ENCODE measurements at places on chromosomes 7 and 10. TPM values are rescaled to one million over a fixed set of nuclear protein-coding genes. Genes with fewer than 3 reads are reported as not detected.

SHH gene
- total RNA-seq = not detected

RGR gene
- total RNA-seq = not detected

C10orf105 gene
- total RNA-seq = 0.32 TPM

OPN4 gene
- total RNA-seq = not detected

EPHB4 gene
- total RNA-seq = 2.4 TPM

OR6B1 gene
- total RNA-seq = not detected

NEUROD6 gene
- total RNA-seq = not detected

DNA sequence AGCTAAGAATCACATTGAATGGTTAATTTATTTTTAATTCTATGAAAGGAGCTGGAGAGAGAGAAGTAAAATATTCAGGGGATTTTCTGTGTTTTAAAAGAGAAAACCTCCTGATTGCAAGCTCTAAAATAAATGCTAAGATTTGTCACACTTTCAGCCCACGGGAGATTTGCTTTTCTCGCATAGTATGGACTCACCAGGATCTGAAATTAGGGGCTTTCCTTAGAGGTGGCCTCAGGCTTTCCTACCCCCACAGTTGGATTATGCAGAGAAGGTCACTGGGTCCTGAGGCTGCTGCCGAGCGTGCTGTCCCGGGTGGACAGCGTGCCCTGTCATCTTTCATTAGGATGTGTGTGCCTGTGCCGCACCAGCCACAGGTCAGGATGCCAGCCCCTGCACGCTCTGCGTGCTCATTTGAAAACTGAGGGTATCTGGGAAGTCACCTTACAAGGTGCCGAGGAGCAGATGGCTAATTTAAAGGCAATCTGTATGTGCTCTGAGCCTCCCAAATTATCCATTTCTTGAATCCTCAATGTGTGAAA is 258.8 kb downstream of the CELF2 start:
- DNase-seq = no peak

DNA sequence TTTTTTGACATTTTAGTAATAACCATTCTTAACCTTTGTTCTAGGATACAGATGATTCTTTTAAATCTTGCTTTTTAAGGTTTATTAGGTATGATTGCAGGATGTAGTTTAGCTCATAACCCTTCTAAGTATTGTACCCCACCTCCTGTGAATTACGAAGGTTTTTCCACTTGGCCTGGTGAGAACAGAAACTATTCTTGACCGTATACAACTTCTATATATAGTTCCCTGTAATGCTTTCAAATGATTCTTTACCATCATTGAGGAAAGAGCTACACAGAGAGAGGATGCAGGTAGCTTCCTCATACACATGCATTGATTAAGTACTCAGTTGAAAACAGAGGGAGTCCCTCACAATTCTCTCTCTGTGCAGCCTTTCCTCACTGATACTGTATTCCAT is 86.3 kb downstream of the PALS2 start:
- no peak for DNase-seq

DNA sequence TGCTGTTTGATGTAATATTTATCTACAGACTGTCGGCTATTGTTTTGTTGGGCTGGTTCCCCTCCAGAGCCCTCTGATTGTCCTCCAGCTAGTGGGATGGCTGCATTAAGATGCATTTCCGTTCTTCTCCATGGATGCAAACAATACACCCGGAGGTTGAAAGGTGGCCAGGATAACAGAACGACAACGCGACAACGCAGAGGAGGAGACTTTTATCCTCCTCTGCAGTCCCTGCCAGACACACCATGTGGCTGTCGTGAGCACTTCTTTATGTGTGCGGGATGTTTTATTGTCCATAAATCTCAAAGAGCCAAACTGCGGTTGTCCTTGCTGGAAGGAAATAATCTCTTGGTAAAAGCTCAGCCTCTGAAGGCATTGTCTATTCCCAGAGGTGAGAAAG is 39.1 kb upstream of the TCERG1L start:
- DNase-seq = no peak

DNA sequence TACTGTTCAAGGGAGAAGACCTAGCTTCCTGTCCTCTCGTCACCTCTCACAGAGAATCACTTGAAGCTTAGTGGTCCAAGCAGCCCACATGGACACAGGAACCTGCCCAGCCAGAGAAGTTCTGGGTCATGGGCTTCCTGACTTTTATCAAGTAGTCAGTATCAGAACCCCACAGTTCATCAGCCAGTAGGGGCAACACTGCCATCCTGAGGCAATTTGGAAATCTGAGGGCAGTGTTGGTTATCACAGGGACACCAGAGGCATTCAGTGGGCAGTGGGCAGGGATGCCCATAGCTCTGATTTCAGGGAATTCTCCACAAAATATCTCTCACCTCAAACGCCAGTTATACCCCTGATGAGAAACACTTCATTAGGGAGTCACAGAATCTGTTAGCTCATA is 22.5 kb upstream of the MGAM2 start:
- DNase-seq = no peak

GRCh38 chr10:92027141-92027540 is 103.6 kb downstream of the BTAF1 start:
- no peak for DNase-seq

DNA sequence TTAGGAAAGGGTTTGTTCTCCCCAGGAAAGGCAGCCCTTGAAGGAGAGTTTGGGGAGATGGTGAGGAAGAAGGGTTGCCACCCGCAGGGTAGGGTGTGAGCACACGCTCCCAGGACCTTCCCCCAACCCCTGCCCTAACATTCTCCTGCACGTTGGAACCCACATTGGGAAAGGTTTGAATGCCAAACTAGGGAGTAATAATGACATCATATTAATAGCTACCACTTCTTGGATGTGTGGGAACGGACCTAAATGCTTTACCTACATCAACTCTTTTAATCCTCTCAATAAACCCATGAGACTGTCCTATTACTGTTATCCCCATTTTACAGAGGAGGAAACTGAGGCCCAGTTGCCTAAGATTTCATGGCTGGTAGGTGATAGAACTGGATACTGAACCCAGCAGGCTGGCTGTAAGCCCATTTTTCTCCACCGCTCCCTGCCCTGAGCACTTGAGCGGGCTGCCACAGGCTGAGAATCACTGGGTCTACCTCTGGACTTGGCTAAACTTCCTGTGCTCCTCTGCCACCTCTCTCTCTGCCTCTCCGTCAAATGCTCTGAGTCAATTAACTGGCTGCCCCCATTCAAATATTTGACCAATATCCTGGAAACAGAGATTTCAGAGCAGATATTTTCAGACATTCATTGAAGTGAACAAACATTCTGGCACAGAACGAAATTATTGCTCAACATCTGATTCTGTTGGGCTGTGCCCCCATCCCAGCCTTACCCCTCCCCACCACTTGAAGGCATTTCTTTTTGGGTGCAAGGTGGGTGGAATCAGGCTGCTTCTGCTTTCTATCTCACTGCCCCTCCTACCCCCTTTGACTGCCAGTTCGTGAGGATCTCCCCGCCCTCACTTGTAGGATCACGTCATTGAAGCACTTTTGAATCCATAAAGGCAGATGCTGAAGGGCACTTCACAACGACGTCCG is 129.7 kb downstream of the C10orf105 start:
- no peak for DNase-seq

DNA sequence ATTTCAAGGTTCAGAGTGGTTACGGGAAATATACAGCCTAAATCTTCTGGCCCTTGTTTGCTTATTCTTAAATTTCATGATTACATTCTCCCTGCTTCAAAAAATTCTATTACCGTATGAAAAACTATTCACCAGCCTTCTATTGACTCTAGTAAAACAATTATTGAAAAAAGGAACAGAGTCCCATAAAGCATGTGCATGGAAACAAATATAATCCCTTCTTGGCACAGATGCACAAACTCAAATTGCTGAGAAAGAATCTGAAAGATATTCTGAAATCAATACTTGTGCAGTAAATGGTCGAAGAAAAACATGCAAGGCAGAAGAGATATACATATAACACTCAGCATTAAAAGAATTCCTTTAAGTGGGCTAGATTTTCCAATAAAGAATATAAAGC is 83.6 kb downstream of the LRRN3 start:
- DNase-seq = no peak

DNA sequence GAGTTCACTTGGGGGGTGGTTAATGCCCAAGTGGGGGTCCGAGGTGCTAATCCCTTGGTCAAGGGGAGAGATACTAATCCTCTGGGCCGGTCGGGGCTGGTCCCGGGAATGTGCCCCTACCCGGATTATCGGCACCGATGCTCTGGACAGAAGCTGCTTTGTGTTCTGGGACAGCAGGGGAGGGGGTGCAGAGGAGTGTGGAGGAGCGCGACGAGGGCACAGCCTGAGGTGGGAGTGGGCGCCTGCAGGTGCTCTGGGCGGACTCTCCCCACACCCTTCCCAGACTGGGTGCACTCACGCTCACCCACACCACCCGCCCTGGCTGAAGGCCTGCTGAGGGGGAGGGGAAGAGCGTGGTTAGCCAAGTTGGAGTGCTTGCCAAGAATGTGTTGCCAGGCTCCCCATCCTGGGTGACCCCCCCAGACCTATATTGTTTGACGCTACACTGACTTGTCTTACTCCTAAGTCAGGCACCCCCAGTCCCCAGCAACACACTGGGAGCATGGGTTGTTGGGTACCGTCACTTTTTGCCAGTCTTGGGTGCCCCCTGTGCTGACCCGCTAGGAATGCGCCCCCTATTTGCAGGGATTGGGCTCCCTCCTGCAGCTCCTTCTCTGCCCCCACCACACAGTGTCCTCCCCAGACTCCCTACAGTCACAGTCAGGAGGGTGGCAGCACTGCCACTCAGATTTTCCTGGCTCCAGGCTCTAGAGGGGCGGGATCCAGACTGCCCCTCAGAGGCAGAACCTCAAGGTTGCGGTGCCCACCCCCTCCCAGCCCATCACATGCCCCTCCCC is 1.2 kb downstream of the SLC4A2 start:
- DNase-seq = no peak

- no peak for DNase-seq
These were observed 36.3 kb downstream of the CFAP46 start for GRCh38 chr10:132906106-132906505.

DNA sequence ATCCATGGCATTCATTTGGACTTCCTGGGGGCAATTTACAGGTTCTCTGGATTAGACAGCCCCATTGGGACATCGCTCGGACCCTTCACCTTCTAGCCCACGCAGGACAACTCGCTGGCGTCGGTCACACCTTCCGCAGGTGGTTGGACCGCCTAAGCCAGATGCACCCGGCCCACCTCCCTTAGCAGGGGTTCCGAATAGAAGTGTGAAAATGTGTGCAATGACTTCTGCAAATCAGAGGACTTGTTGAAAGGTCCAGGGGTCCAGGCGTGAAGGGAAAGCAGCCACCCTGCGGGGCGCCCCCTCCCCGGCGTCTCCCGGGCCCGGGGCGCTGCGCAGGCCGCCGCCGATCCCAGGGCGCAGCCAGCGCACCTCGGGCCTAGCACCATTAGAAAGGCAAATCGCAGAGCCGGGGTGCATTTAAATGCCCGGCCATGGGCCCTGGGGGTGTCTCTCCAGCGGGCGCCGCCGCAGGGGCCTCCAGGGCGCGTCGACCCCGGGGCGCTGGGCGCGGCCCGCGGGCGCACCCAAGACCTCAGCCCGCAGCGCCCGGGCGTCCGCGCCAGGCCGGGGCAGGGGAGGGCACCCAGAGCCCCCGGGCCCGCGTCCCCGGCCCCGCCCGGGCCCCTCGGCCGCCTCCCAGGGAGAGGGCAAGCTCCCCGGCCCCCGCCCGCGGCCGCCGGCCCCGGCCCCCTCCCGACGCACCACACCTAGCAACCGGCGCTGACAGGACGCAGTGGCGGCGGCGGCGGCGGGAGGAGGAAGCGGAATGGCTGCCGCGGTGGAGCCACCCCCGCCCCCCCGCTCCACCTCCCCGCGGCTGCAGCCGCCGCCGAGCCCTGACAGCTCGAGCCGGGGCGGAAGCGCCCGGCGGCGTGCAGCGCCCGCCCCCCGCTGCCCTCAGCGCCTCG is 1.2 kb downstream of the JAZF1 start:
- DNase-seq = peak; percentile 57

GRCh38 chr10:15558136-15558535 is 161.6 kb downstream of the ITGA8 start:
- DNase-seq = no peak

DNA sequence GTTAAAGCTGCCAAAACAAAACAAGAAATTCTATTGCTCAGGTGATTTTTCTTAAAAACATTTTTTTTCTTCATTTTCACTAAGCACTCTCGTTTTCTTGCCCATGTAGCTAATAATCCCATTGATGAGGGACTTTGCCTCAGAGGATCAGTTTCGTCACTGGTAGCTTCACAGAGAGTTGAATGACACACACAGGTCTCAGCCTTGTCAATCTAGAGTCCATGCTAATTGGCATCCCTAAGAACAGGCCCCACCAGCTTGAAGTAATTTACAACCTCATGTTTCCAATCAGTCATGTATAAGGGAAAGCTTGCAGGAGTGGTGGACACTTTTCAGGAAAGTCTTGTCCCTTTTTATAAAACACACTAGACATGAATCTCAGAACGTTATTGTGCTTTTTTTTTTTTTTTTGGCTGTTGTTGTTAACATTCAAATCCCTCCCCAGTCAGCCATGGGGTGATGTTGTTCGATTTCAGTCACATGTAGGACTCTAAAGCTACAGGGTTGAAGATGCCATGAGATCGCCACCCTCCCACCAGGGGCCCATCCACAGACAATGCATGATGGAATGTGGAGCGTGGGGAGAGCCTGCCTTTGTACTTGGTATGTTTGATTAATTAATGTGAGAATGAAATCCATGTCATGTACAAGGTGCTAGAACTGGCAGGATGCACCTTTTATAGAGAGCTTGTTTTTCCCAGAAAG is 232.4 kb upstream of the FZD8 start:
- no peak for DNase-seq

GRCh38 chr7:82235713-82236112 is 207.9 kb downstream of the CACNA2D1 start:
- no peak for DNase-seq

- no peak for DNase-seq
These were observed 274.1 kb upstream of the COBL start for GRCh38 chr7:51590746-51591145.

DNA sequence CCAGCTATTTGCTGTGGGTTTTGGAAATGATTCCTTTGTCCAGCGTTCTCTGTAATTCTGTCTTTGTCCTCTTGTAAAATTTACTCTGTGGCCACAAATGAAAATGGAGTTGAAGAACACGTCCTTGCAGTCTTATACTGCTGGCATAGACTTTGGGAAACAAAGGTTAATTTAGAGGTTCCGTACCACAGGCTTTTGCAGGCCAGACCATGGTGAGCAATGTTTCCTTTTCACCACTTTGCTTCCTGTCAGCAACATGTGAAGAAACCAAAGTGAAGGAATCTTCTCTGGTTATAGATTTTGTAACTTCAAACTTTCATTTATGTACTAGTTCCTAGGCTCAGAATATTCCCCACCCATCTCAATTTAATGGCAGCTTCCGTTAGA is 488.5 kb downstream of the MDFIC start:
- DNase-seq = no peak

DNA sequence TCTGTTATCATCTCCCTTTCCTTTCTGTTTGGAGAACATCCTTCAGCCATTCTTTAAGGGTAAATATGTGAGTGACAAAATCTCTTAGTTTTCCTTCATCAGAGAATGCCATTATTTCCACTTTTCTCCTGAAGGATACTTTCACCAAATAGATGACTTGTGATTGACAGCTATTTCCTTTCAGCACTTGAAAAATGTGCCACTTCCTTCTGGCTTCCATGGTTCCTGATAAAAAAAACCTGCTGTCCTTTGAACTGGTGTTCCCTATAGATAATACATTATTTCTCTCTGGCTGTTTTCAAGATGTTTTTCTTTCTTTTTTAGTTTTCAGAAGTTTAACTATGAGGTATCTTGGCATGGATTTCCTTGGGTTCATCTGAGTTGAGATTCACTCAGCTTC is 79.7 kb downstream of the TBXAS1 start:
- DNase-seq = no peak

Data from activated T-helper 1 cell treated with anti-CD3 and anti-CD28 coated beads, Interleukin-12 subunit alpha, Interleukin-12 subunit beta, Interleukin-2, Interleukin-4 antibody, amounts not matched to agents 30 ng/mL and 10 ng/mL and 1 ng/mL, durations not matched to agents 14 hours and 24 hours and 36 hours (primary cell).